ENCODE measurements at places on chromosomes 13 and 19.
A peak's percentile ranks its signal among the peaks of the same experiment; 100 is the strongest.

DNA sequence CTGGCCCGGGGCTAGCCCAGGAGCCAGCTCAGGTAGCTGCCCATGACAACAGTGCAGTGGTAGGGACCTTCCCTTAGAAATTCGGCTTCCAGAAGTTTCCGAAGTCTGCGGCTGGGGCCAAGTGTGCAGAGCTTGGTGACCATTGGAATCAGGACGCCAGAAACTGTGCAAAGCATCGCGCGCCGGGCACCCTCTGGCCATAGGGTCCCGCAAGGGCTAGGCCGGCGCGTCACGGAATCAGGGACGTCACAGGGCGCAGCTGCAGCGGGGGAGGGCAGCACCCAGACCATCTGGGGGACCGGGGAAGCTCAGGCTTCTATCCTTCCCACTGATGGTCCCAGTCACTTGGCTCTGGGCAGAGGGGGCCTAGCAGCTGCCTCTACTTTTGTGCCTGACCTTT is 219.1 kb downstream of the MTUS2 start:
- DNase-seq, result no peak

DNA sequence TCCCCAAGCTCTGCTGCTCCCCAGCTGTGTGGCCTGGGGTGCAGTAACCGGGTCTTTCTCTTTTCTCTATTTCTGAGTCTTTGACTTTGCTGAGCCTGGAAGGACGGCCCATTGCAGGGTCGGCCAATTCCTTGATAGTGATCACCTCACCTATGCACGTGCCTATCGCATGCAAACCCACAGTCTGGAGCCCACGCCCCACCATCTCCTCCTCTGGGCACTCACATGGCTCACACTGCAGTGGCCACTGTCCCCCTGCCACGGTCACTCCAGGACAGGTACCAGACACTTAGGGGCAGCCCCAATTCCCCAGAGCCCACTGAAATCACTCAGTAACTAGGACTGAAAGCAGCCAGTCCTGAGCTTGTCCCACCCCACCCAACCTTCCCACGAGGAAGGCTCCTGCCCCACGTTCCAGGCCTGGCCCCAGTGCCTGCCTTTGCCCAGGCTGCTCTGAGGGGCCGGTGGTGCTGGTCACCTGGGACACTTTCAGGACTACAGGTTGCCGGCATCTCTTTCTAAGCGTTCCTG is 137.6 kb downstream of the TEX29 start:
- DNase-seq, result no peak

DNA sequence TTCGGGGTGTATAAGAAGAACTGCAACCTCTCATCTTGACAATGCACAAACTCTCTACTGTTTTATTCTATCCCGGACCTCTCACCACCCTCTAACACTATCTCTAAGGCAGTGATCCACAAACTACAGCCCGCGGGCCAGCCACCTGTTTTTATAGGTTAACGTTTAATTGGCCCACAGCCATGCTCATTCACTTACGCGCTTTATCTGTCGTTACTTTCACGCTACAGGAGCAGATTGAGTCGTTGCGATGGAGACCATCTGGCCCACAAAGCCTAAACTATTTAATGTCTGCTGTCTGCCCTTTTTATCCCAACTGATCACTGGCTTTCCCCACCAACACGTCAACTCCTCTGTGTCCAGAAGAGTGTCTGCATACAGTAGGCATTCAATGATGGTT is 158.9 kb downstream of the CACNA1A start:
- DNase-seq, result no peak

- DNase-seq, result peak; percentile 16
These were observed 38.7 kb upstream of the KLF2 start for GRCh38 chr19:16285769-16286498.

DNA sequence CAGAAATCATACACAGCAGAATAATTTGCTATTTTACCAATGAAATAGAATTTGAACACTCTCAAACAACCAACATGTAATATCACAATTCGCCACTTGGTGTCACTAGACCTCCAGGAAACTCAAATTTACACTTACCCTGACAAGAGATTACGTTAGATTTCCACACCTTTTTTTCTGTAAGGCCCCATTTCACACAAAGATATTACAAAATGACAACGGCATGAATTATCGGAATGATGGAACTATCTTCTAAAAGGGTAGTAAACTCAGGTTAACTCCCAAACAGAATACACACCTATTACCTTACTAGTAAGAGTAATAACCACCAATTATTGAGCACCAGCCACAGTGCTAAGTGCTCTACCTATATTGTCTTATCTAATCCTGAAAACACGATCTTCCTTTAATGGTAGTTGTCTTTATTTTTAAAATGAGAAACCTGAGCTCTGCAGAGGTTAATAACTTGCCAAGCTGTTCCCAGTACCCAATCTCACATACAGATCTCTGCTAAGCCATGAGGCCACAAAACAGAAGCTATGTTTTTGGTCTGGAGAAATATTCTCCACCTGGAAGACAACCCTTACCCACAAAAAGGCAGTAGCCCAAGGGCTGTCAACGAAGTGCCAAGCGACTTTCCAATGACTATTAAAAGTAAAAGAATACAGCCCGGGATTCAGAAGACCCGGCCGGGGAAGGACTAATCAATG is 152.4 kb downstream of the DCLK1 start:
- no peak for DNase-seq

GRCh38 chr19:2013683-2013961 is 1.9 kb downstream of the BTBD2 start:
- DNase-seq, result no peak

- DNase-seq, result no peak
These were observed 38.6 kb upstream of the ITM2B start for GRCh38 chr13:48194379-48194754.

- no peak for DNase-seq
These were observed 120.2 kb downstream of the RXFP2 start for GRCh38 chr13:31859571-31859970.

DNA sequence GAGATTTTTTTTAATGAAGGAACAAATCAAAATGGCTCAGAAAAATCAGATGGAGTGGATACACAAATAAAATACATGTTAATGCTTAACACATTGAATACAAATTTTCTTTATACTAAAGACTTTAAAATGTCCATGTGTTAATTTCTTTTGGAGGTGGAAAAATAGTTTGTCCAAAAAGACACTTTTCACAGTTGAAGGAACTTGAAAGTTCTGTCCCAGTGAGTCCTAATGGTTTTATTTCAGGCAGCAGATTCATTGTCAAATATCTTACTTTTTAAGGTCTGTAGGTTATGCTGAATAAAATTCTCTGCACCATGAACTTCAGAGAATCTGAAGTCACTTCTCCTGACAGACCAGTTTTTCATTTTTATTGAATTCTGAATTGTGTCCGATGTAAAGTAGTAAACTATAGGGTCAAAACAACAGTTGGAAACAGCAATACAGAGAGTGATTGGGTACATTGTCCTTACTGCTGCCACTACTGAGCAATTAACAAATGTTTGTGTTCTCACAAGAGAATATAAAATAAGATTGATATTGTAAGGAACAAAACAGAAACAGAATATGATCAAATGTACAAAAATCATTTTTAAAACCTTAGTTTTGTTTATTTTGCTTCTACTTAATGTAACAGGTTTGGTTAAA is 1.6 kb downstream of the LPAR6 start:
- DNase-seq, result no peak

DNA sequence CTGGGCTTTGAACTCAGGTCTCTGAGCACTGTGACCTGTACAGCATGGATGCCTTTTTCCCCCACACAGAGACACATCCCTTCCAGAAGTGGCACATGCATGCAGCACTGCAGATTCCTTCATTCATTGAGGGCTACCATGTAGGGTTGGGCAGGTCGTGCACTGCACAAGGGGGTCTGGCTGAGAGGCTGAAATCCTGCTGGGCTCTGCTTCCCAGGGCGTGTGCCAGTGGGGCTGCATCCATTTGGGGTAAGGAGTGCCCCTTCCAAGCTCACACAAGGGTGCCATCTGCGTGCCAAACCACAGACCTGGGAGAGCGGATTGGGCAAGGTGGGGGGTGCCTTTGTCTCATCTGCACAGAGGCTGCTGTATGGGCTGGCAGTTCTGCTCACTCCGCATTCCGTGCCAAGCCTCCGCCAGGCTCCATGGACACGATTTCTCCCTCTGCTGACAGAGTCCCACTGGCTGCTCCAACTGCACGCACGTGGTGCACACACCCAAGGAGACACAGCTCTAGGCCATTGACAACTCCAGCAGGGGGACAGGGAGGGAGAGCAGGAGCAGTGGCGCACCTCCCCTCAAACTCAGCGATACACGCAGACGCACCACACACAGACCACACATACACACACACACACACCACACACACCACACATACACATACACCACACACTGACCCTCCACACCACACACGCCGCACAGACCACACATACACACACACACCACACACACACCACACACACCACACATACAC is 4.5 kb upstream of the SHISA7 start:
- peak; percentile 85 for DNase-seq

DNA sequence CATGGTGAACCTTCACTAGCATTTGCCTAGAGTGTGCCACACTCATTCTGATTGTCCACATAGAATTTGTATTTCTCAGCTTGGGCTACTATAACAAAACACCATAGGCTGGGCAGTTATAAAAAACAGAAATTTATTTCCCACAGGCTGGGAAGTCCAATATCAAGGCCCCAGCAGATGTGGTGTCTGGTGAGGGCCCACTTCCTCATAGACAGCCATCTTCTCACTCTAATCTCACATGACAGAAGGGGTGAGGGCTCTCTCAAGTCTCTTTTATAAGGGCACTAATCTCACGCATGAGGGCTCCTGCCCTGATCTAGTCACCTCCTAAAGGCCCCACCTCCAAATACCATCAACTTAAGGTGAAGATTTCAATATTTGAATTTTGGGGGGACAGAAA is 53.6 kb downstream of the LRRC63 start:
- DNase-seq, result no peak

- no peak for DNase-seq
These were observed 104.5 kb downstream of the FRY start for GRCh38 chr13:32136061-32136460.

- DNase-seq, result no peak
These were observed 2.3 kb downstream of the CEACAM16 start for GRCh38 chr19:44701228-44701627.

DNA sequence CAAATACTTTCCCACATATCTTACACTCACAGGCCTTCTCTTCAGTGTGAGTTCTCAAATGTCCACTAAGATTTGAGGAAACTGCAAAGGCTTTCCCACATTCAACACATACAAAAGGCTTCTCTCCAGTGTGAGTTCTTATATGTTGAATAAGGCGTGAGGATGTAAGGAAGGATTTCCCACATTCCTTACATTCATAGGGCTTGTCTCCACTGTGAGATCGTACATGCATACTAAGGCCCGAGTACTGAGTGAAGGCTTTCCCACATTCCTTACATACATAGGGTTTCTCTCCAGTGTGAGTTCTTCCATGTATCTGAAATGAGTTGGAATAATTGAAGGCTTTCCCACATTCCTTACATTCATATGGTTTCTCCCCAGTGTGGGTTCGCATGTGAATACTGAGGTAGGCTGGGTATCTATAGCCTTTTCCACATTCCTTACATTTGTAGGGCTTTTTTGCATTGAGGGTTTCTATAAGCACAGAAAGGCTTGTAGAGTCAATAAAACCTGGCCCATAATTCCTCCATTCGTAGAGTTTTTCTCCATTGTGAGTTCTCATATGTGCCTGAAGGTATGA is 9.6 kb downstream of the ZNF426 start:
- no peak for DNase-seq
